ENCODE measurements at places on chromosomes 2 and 18.

- DNase-seq: no peak
Observed at GRCh38 chr2:105215586-105216192, 25.9 kb upstream of the GPR45 start.

GRCh38 chr2:153971855-153972254, 100.1 kb downstream of the GALNT13 start:
- no peak for DNase-seq

DNA sequence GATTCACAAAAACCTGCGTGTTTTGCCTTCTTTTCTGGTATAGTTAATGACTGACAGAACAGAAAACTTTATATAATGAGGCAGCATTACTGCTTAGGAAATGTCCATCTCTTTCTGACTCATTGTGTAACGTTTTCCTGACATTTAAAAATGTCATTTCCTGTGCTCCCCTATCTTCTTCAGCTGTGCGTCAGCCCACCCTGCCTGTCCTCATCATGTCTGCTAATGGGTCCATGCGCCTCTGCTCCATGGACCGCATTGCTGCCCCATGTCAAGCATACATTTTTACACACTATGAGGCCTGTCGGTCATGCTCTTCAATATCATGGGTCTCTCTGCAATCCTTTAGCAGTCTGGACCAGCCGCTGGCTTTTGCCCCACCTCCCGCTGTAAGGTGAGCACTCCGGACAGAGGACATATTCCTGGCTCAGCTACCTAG, 234.3 kb downstream of the CDCA7 start:
- DNase-seq: no peak

DNA sequence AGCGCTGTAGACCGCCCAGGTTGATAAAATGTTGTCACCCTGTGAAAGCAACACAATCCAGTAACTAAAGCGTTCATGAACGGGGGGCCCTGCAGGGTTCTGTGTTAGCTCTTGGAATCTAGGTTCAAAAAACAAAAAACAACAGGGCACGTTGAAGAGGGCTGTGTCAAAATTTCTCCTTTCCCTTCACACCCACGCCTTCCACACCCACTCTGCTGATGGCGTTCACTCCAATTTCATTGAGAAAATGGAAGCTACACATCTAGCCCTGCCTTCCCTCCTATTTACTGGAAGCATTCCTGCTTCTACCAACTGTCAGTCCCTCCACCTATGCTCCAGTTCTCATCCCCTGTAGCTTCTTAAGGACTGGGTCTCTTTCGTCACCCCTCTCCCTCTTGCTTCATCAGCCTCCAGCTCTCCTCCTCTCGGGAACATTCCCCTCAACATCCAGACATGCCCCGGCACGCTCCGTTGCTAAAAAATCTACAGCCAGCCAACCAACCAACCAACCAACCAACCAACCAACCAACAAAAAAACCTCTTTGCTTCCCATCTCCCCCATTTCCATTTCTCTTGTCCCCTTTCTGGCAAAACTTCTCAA, 98.4 kb upstream of the SP3 start:
- no peak for DNase-seq

DNA sequence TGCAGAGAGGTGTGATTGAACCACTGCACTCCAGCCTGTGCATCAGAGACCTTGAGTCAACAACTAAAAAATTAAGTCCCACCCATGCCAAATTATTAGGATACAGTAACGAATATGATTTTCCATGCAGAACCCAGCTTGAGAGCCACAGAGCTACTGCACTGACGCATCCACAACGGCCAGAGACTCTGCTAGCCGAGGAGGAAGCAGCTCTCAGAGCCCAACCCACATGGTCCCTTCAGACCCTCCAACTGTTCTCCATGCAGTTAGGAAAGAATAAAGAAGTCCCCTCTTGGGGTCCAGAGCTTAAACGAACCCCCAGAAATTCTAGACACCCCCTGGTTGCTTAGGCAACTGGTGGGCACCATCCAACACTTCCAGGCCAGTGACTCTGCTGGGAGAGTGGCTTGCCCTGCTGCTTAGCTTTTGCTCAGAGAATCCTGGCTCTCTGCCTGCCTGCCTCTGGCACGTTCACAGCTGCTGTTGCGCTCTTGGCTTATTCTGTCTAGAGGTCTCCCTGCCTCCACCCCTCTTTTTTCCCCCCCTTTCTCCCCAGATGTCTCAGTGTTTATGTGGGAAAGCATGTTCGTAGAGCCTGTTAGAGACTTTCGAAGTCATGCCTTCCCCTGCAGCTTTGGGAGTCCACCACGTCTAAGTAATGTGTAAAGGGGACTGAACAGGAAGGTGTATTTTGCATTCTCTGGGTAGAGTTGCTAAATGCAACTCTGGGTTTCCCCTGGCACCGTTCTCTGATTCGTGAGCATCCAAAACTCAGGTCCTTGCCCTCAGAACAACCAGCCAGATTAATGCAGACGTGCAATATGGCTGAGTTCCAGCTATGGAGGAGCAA, 26.0 kb upstream of the SP3 start:
- no peak for DNase-seq

DNA sequence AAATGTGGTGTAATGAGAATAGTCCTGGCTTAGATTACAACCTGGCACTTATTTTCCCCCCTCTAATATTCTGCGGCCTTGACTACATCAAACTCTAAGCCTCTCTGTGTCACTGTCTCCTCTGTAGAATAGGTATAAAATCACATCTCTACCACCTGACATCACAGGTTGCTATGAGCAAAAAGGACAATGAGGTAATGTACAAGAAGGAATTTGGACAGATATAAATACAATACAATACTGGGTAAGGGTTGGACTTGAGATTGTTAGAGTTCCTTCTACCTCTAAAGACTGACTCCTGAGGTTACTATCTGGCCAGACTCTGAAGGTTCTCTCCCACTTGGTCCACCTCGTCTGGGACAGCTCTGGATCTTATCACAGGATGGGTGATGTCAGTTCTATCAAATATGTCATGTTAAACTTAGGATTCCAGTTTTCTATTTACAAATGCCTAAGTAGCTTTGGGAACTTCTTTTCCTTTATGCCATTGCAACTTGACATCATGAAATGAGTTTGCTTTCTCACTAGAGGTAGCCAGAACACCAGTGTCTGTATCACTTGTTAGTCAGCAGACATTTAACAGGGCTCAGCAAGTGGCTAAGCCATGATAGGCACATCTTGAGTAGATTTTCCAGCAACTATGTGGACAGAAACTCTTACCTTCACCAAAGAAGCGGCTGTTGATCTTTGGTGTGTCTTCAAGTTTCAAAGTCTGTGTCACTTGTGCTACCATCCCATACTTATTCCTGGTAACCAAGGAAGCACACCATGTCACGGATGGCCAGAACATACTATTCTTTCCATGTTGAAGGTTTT, 9.5 kb downstream of the APOB start:
- DNase-seq: no peak

- DNase-seq: no peak
Observed at GRCh38 chr18:24446953-24447538, 13.4 kb upstream of the HRH4 start.

DNA sequence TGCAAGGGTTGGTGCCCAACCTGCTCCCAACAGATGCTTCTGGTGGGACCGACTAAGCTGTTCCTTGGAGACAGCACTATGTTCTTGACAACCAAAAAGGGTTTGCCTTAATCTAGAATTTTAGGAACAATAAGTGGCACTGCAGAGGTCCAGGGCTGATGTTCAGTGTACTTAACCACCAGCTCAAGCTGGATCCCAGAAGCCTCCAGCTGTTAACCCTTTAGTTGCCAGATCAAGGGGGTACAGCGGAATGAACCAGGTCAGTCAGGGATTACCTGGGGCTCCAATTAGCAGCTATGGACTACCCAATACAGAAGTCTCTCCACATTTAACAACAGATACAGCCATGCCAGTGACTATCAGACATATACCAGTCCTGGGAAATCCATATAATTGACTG, 3.5 kb downstream of the GPR75 start:
- DNase-seq: no peak

DNA sequence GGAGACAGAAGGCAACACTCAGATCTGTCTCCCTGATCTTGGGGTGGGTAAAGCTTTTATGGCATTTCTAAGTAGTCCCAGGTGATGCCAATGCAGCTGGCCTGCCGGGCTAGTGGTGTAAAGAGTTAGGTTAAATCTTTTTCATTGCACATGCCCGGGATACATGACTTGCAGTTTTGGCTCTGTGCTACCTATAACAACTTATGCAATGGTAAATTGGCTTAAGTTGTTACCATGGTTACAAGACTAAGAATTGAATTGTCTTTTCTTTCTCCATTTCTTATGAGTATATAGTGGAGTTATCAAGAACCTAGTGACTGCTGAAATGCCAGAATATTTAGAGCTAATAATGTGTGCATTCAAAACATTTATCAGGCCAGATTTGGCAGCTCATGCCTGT, 5.3 kb upstream of the FAM110C start:
- no peak for DNase-seq

DNA sequence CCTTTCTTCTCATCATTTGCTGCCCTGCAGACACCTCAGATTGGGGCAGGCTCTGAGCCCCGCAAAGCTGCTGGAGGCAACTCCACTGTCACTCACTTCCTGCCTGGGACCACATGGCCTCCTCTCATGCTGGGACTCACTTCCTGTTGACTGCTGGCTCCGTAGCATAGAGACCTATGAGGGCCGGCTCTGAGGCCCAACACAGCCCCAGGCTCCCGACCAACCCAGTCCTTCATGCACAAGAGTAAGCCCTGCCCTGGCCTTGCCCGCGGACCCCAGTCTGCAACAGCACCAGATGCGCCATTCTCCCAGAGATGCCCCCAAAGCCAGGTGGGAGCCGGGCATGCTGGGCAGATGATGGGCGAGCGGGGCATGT, 55.7 kb downstream of the DNMT3A start:
- no peak for DNase-seq

- no peak for DNase-seq
Observed at GRCh38 chr2:150630587-150631235, 143.2 kb upstream of the RND3 start.

DNA sequence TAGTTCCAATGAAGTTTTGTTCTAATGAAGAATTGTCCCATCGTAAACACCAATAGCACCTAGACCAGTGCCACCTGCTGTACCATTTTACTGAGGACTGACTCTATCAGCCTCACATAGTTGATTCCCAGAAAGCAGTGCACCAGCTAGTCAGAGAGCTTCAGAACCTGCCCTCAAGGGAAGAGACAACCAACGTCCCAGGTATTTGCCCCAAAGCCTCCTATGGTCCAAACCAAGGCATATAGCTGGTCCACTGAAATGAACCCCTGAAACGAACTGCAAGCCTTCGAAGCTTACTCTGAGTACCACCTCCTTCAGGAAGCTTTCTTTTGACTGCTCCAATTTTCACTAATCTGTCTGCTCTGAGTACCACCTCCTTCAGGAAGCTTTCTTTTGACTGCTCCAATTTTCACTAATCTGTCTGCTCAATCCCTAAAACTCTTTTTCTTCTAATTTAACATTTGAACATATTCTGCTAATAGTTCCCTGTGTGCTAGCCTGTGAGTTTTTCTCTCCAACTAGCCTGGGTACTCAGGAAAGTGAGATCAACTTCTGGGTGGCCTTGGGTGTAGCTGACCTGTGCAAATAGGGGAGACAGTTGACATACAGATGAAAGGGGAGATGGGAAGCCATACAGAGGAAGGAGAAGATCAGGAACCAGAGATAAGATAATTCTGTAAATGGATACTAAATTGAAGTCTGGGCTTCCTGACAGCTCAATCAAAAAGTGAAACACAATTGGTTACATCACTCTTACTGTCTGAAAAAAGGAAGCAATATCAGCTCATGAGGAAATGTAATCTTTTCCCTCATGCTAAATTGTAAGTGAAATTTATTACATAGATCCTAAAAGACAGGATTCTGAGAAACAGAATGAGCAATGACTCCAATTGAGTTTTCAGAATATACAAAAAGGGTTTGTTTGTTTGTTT, 33.5 kb upstream of the EML4 start:
- no peak for DNase-seq

DNA sequence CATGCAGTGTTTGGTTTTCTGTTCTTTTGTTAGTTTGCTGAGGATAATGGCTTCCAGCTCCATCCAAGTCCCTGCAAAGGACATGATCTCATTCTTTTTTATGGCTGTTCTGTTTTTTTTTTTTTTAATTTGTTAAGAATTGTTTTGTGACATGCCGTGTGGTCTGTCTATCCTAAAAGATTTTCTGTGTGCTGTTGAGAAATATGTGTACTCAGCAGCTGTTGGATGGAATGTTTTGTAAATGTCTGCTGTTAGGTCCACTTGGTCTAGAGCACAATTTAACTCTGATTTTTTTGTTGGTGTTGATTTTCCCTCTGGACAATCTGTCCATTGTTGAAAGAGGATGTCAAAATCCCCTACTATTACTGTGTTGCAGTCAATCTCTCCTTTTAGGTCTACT, 80.4 kb upstream of the WDR75 start:
- no peak for DNase-seq

GRCh38 chr2:16181062-16181740, 240.9 kb downstream of the MYCN start:
- DNase-seq: no peak

GRCh38 chr2:37582481-37583220, 88.8 kb downstream of the CDC42EP3 start:
- DNase-seq: no peak

DNA sequence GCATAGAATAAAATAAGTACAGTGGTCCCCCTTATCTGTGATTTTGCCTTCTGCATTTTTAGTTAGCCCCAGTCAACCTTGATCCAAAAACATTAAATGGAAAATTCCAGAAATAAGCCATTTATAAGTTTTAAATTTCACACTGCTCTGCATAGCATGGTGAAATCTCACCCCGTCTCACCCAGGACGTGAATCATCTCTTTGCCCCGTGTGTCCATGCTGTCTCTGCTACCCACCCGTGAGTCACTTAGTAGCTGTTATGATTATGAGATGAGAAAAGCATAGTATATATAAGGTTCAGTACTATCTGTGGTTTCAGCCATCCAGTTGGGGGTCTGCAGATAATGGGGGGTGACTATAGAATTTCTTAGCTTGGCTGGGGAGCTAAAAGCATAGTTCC, 67.3 kb downstream of the RHBDD1 start:
- no peak for DNase-seq

- no peak for DNase-seq
Observed at GRCh38 chr18:36281936-36282335, 15.6 kb upstream of the FHOD3 start.

- DNase-seq: no peak
Observed at GRCh38 chr2:134372611-134373131, 118.8 kb downstream of the MGAT5 start.

DNA sequence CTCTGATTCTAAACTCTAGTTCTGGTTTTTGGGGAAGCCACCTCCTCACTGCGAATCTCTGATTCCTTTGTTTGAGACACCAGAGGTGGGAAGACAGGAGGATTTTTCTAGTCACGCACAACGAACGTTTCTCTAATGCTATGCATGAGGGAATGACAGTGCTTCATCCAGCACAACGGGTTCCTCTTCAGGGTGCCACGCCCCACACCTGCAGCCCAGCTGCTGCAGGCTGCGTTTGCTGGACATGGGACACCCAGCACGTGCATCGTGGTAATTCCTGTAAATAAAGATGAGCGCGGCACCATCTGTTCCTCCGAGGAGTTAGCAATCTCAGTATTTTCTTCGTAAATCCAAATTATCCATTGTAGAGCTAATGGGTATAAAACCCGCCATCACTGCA, 37.5 kb upstream of the TPO start:
- DNase-seq: no peak
